ENCODE measurements at places on chromosomes 1 and 21.

DNA sequence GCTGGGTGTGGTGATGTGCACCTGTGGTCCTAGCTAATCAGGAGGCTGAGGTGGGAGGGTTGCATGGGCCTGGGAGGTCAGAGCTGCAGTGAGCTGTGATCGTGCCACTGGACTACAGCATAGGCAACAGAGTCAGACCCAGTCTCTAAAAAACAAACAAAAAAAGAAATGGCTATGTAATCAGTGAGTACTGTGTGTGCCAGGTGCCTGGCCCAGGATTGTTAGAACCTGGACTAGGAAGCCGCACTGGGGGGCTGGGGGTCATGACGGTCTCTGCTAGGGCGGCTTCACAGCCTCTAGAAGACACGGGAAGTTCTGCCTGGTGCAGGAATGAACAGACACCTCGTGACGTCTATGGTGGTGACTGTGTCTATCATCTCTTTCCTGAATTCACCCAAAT is 8.5 kb downstream of the TMEM9 start:
- no peak for DNase-seq

GRCh38 chr1:154493276-154493675 is 8.7 kb upstream of the TDRD10 start:
- no peak for DNase-seq

- peak; percentile 1 for DNase-seq
Measured at GRCh38 chr1:95742591-95743089, 508.6 kb downstream of the RWDD3 start.

- peak; percentile 96 for DNase-seq
Measured at GRCh38 chr1:169676001-169676400, 35.4 kb downstream of the SELL start.

- DNase-seq, result no peak
Measured at GRCh38 chr21:19322360-19322759, 918.8 kb upstream of the TMPRSS15 start.

GRCh38 chr1:209614151-209614420 is 30.6 kb downstream of the CAMK1G start:
- no peak for DNase-seq

DNA sequence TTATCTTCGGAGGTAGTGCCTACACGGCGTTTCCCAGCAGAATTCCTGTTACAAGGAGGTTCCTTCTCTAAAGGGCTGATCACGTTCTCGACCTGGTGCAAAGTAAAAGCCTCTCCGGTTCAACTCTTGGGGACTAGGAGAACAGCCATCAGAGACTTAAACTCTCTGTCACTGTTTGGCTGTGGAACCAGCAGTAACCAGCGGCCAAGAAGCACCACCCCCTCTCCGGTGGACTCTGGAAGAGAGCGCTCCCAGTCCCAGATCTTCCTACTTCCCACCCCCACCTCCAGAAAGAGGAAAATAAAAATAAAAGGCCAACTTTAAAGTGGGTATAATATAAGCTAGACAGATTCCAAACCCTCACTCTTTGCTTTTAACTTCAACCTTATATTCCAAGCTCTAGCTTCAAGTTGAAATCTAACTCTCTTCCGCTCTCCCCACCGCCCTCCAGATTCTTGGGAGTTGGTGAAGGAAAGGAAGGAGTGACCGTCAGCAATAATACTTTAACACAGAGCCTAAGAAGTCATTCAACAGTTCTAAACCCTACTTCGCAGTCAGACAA is 2.9 kb downstream of the BRINP3 start:
- peak; percentile 9 for DNase-seq

- no peak for DNase-seq
Measured at GRCh38 chr1:245245021-245245667, 90.4 kb downstream of the KIF26B start.

GRCh38 chr1:25619101-25619890 is 2.7 kb downstream of the MAN1C1 start:
- DNase-seq, result no peak

DNA sequence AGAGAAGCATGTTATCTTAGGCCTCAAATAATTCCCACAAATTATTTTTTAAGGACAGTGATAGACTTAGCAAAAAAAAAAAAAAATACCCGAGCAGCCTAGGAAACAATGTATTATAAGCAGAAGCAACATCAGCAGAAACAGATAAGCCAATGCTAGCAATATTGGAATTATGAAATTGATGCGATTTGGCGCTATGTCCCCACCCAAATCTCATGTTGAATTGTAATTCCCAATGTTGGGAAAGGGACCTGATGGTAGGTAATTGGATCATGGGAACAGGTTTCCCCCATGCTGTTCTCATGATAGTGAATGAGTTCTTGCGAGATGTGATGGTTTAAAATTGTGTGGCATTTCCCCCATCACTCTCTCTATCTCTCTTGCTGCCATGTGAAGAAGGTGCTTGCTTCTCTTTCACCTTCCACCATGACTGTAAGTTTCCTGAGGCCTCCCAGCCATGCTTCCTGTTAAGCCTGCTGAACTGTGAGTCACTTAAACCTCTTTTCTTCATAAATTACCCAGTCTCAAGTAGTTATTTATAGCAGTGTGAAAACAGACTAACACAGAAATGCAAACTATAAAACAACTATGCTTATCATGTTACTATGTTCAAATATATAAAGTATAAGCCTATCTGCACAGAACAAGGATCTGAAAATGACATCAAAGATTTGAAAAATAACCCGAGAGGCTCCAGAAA is 75.6 kb upstream of the HIVEP3 start:
- DNase-seq, result no peak

DNA sequence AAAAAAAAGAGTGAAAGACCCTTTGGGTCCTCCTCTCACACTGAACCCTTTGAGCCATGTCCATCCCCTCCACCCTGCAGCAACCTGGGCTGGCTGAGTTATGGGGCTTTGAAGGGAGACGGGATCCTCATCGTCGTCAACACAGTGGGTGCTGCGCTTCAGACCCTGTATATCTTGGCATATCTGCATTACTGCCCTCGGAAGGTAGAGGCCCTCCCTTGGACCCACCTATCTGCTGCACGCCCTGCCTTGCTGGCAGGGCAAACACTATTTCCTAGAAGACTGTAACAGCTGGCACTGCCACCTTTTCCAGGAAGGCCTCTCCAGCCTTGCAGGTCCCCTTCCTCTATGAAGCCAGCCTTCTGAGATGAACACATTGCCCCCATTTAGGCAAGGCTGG is 1.1 kb downstream of the SLC50A1 start:
- DNase-seq, result no peak

GRCh38 chr1:30698401-30698981 is 24.9 kb downstream of the MATN1 start:
- DNase-seq, result no peak

DNA sequence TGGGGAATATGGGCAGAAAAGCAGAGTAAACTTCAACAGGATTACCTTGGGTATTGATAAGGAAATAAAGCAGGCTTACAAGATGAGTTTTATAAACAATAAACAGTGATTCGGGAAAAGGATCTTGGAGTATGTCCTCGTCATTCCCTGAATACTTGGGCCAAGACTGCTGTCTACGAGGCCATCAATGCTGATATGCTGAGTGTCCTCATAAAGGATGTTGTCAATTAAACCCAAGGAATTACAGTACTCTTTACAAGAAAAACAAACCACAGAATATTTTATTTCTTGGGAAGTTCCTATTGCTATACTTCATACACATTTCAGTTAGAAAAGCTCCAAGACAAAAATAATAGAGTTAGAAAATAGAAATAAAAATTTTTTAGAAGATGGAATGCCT is 34.9 kb downstream of the ATP1B1 start:
- no peak for DNase-seq

DNA sequence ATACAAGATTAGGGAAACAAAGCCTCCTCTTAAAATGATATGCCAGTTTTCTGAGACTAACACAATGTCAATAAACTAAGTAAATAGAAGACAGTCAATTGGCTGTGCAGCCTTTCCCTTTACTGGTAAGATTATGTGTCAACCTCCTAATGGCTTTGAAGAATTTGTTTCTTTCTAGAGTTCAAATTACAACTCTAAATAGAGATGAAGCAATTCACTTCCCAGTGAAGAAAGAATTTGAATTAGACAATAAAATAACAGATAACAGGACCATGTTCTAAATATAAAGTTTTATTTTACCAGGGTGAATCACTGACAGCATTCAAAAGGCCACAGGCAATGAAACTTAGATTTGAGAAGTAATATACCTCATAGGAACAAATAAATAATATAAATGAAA is 680.3 kb downstream of the PLA2G4A start:
- no peak for DNase-seq

DNA sequence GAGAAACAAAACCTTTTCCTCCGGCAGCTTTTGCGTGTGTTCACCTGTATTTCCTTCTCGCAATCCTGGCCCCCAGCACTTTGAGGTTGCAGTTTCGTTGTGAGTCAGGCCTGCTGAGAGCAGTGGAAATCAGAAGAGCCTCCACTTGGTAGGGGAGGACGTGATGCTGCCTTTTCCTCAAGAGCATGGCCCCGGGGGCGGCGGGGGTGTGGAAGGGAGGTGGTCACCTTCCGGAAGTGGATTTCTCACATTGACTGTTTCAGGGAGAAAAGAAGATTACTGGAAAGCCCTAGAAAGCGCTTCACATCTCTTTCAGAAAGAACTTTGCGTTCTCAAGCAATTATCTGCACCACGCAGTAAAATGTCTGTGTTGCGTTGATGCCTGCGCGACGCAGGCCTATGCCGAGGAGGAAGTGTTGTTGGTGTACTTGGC is 12.2 kb upstream of the IL10 start:
- no peak for DNase-seq

- no peak for DNase-seq
Measured at GRCh38 chr21:31710586-31710985, 21.3 kb downstream of the SCAF4 start.

DNA sequence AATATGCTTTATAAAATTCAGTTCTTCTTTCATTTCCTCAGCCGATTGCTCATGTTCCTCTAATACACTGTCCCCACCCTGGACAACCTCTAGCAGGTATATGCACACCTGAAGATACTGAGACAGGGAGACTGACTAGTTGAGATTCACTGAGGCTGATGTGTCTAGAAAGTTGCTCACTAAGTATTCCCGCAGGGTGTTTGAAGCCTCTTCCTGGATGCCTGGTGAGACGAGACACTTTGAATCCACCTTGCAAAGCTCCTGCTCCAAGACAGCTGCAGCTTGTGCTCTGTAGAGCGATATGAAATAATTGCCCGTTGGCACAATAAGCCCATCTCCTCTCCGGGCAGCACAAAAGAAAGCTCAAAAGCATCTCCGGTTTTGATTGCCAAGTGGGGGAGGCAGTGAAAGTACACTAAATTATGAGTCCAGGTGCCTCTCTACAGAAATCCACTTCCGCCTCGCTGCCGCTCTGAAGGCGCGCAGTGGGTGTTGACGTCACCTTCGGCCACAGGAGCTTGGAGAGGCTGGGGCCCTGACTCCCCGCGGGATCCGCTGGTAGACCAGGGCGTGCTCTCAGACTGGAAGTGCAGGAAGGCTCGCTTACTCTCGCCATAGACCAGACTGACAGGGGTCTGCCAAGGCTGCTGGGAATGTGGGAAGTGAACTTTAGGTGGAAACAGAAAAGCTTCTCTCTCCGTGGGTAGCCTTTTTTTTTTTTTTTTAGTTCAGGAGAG is 46.3 kb downstream of the GPA33 start:
- DNase-seq, result peak; percentile 70

DNA sequence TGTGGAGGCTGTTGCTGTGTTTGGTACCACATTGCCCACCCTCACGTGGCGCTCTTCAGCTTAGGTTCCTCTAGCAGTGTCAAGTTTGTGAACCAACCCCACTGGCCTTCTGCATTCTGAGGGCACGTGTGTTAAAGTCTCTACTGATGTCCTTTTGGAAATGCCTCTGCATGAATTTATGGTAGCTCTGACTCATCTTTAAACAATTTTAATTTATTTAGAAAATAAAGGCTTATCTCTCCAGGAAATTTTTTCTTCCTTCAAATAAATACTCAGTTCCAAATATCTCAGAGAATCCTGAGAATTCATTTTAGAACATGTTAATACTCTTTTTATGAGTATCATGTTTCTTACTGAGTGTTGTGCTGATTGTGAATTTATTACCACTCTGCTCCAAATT is 5.5 kb downstream of the CD1D start:
- DNase-seq, result no peak

DNA sequence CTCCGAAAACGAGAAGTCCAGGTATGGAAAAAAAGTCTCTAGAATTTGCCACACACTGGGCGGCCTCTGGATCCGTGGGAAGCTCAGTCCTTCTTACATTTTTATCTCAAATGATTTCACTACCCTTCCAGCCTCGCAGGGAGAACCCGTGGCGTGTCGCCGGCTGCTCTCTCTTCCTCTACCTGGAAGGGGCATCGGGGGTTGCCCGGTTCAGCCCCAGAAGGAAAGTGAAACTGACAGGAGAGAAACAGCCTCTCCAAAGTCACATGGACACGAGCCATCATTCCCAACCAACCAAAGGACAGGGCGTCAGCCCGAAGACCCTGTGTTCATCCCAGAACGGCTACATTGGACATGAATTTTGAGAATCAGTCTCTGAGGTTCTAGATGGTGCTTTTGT is 182.5 kb downstream of the ADSS2 start:
- no peak for DNase-seq

Measured in renal cortical epithelial cell (primary cell).